ENCODE measurements at places on chromosomes 1 and 21.

DNA sequence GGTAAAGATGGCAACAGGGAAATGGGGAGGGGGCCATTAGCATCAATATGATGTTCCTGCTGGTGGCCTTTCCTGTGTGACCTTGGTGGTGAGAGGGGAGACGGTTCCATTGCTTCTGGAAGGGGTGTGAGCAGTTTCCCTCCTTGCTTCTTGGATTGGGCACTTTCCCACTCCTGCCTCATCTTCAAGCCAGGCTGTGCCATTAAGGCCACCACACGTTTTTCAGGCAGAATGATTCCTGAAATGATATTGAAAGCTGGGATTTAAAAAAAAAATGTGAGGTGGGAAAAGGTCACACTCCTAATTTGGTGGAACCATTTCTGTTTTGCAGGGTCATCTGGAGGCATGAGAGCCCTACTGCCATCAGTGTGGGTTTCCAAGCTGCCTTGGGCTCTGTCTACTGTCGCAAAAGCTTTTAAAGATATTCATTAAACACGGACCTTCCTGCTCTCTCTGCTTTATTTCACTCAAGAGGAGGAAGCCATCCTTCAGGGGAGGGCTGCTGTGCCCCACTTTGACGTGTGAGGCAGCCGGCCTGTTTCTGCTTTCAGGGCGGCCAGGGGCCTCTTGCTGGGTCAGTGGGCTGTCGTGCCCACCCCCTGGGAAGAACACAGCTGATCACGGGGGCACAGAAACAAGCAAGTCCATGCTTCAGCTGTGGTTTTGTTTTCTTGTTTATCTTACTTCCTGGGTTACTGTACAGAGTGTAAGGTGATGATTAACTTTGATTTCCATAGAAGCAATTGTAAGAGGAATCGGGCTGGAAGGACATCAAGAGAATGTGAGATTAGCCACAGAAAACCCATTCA, 8.0 kb downstream of the RIIAD1 start:
- DNase-seq, result no peak

DNA sequence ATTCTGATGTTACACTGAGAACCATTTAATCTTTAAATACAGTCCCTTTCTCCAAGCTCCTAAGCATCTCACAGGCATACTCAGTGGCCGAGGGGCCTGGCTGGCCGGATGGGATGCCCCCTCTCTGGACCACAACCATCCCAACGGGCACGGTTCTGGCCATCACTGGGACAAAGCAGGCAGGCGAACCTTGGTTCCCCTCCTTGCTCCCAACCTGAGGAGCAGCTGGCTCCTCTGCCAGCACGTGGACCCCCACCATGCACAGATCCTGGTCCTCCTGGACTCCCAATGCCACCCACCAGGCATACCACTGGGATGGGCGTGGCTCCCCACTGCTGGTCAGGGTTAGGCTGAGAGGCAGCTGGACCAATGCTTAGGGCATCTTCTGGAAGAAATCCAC, 19.8 kb upstream of the PRDM16 start:
- no peak for DNase-seq

DNA sequence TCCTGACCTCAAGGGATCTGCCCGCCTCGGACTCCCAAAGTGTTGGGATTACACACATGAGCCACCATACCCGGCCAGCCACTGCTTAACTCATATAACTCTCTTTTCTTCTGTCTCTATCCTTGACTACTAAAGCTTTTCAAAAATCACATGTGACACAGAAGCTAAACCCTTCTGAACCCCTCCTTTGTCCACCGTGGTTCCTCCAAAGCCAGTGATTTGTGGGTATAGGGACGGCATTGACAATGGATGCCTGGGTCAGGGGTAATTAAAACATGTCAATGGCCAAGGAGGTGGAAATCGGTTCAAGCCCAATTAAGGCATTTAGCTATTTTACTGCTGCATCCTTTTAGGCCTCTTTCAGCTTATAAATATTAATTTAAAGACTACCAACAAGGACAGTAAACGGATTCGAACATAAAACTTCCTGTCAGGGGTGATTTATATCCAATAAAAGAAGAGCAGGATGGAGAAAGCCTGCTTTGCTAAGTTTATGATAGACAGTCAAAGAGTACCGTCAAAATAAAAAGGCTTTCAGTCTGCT, 242.3 kb downstream of the GPATCH2 start:
- DNase-seq, result no peak

DNA sequence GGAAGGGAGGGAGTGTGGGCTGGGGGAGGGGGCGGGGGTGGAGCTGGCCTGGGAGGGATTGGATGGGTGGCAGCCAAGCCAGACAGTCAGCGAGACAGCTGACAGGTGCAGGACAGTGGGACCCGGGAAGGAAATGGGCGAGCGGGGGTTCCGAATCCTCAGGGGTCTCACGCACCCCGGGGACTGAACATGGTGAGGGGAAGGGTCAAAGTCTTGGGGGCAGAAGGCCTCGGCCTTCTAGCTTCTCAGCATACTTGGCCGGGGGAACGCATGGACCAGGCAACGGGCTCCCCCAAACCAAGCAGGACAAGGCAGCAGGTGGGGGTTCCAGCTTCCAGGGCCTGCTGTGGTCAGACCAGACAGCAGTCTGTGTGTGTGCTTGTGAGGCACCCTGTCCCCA, 23.1 kb downstream of the CASZ1 start:
- no peak for DNase-seq

DNA sequence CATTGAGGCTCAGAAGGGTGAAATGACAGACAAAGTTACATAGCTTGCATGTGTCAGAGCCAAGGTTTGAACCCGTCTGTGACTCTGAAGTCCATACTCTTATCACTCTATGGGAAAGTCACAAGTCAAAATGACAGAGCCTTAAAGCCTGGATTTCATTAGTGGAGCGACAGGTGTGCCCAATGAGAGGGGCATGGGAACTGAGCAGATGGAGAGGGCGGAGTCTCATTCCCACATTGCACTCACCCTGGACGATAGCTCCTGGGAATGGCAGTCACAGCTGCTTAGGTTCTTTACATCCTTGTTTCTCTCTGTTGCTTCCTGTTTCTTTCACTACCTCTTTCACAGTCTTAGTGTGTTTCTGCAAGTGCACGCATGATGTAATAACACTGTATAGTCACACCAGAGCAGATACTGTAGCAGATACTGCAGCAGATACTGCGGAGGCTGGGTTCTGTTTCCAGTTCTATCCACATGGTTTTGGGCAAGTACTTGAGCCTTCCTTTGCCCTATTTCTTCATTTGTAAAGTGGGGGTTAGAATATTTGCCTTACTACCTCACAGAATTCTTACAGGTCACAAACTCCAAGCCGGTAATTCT, 127.2 kb downstream of the ZSCAN20 start:
- DNase-seq, result no peak

DNA sequence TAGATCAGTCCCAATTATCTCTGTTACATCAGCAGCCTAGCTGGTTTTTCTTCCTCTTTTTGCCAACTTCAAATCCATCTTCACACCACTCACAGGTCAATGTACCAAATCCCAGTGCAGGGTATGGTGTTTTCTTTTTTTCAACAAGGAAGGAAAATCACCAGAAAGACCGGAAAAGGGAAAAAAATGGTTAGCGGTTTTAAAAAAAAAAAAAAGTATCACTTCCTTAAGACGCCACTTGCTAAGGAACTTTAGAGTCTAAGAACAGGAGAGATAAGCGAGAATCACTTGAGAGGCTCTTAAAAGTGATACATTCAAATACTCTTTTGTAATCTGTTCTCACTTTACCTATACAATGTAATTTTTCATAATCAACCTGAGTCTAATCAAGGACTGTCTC, 3.1 kb upstream of the OR10J1 start:
- no peak for DNase-seq

- DNase-seq, result no peak
Measured at GRCh38 chr1:52976183-52977035, 49.3 kb downstream of the SCP2 start.

DNA sequence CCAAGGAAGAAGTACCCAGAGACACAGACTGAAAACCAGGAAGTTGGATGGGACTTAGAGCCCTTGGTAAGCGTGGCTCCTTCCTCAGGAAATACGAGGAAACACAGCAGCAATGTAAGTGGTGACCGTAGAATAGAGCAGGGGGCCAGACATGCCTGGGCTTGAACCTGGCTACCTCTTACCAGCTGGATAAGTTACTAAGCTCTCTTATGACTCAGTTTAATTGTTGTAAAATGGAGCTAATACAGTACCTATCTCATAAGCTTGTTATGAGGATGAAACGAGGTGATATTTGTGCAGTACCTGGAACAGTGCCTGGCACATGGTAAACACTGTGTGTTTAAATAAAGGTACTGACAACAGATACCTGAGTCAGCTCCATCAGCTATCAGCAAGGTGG, 19.2 kb downstream of the EBNA1BP2 start:
- no peak for DNase-seq

DNA sequence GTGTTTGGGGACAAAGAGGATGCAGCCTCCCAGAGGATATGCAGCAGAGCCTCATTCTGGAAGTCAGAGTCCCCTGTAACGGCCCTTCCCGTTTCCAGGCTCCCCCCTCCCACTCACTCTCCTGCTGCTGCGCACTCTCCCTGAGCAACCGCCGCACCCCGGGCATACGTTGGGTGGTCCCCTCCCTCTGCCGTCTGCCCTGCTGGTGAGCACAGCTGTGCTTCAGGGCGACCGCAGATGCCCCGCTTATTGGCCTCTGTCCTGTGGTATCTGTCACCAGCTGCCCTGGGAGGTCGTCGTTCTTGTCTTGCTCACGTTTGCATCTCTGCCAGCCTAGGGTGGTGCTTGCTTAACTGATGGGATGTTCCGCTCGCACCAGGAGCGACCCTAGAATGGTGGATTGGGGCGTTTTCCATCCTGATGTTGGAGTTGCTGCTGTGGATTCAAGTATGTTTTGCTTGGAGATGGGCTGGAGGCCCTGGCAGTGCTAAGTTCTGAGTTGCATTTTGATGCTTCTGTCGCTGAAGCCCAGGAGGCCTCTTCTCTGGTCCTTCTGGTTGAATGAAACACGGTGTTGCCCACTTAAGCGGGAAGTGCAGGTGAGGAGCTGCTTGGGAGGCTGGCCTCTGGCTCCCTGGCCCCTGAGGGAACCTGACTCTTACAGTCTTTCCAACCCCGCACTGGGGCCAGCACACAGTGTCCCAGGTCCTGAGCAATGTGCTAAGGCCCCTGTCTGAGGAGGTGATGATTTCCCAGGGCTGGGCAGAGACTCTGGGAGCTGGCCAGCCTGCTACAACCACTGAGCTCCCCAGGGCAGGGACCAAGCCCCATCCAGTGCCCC, 3.2 kb downstream of the TMEM201 start:
- DNase-seq, result no peak

- no peak for DNase-seq
Measured at GRCh38 chr1:58883037-58883887, 99.4 kb upstream of the JUN start.

DNA sequence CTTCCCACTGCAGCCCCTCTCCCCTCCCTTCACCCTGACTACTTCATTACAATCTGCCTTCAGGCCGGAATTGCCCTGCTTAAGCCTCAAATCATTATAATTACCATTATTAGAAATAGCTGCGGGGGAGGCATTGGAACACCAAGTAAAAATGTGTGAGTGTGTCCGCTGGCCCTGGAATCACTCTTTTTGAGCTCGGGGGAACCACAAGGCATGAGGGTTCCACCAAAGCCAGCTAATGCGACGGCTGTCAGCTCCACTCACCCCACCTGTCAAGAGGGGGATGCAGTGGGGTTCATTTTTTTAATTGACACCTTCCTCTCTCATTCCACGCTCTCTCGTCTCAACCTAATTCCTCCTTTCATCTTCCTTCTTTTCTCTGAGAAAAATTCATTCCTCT, 177.2 kb downstream of the PBX1 start:
- no peak for DNase-seq

DNA sequence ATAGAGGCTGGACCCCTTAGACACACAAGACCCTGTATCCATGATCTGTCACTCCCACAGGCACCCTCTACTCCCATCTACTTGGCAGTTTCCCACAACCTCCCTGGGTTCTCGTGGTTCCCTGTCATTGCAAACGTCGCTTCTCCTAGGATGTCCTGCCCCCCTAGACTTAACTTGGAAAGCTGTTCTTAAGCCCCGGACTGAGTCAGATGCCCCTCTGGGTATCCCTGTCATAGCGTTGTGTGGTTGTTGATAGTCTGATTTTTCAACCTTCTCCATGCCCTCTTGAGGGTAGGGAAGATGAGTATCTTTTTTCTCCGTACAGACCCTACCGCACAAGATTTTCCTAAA, 11.8 kb downstream of the RCC1 start:
- DNase-seq, result no peak

DNA sequence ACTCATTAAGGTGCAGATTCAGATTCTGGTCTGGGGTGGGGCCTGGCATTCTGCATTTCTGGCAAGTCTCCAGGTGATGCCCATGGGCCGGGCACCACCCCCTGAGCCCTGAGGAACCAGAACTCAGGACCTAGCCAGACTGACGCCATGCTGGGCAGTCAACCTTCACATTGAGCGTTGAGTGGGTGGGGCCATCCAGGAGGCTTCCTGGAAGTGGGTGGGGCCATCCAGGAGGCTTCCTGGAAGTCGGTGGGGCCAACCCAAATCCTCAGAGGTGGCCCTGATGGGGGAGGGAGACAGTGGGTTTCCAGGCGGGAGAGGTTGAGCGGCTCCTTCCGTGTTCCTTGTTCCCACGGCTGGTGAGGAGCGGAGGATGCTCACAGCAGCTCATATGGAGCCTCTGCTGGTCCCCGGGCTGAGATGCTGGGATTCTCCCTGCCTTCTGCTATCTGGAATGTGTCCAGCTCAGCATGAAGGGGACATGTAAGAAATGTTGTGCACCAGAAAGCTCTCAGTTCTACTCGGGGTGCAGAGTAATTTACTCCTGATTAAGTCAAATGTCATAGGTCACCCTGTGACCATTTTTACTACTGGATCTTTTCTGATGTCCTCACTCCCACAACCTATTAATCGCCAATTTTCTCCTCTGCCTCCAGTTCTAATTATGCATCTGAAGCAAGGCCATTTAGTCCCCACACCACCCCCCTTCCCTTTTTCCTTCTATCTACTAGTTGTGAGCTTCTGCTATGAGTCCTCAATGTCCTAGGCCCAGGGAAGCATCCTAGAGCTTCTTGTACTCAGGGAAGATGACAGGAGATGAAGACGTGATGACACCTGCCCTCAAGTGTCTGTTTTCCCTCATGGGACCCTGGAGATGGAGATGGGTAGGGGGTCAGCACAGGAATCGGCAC, 435.4 kb downstream of the PTPRU start:
- DNase-seq, result no peak

DNA sequence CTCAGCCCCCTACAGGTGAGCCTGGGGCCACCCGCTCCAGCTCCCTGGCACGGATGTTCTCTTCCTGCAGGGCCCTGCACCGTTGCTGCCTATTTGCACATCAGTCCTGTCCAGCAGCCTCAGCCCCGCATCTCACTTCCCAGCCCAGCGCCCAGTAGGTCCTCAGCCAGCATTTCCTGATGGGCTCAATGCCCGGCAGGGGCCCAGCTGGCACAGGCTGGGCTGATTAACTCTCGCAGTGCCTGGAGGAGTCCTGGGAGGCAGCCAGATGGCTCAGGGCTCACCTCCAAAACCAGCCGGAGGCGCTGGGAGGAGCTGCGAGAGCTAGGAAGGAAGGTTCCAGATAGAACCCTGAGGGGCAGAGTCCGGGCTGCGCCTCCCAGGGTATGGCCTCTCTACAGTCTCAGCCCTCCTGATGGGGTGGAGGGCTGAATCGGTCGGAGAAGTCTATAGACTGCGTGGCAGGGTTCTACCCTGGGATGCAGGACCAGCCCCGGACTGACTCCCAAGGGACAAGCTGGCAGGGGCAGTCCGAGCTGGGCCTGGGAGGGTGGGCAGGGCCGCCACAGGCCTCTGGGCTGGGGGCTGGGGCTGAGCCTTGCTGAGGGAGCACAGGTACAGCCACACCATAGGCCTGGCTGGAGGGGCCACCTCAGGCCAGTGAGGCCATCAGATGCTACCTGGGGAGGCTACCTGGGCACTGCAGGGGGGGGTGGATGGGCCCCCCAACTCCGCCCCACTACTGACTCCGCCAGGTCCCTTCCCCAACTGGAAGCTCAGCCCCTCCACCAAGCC, 19.2 kb upstream of the CLSTN1 start:
- DNase-seq, result no peak

- no peak for DNase-seq
Measured at GRCh38 chr1:95003433-95003738, 69.4 kb downstream of the ALG14 start.
